ENCODE measurements at places on chromosomes 16 and 17. TPM values are rescaled to one million over a fixed set of nuclear protein-coding genes. Genes with fewer than 3 reads are reported as not detected.

The CSH1 gene
- not detected for total RNA-seq

The FBXW10B gene
- 1.3 TPM for total RNA-seq

The METRN gene
- 105 TPM for total RNA-seq

The NHLRC4 gene
- total RNA-seq: 0.05 TPM

The TBC1D3E gene
- not detected for total RNA-seq

The TCAP gene
- total RNA-seq: 10.1 TPM

The HOXB4 gene
- total RNA-seq: 4.8 TPM

The ARHGAP23 gene
- total RNA-seq: 68.6 TPM

The PRSS22 gene
- total RNA-seq: not detected

The DHRS7C gene
- total RNA-seq: not detected

The SLC12A3 gene
- not detected for total RNA-seq

The COPRS gene
- 108 TPM for total RNA-seq

The CDRT4 gene
- total RNA-seq: 3.4 TPM

The NPW gene
- total RNA-seq: 0.83 TPM

The KRTAP17-1 gene
- total RNA-seq: not detected

The PNMT gene
- total RNA-seq: 1.7 TPM

The WFIKKN2 gene
- 0.26 TPM for total RNA-seq

The ABCC12 gene
- total RNA-seq: 0.05 TPM

GRCh38 chr16:65476448-65476955, 354.6 kb upstream of the CDH11 start:
- DNase-seq: no peak

- no peak for DNase-seq
These were observed 3.3 kb downstream of the GAS2L2 start for GRCh38 chr17:35749560-35750412.

- DNase-seq: no peak
These were observed 774 bp downstream of the ENGASE start for GRCh38 chr17:79075446-79075750.

DNA sequence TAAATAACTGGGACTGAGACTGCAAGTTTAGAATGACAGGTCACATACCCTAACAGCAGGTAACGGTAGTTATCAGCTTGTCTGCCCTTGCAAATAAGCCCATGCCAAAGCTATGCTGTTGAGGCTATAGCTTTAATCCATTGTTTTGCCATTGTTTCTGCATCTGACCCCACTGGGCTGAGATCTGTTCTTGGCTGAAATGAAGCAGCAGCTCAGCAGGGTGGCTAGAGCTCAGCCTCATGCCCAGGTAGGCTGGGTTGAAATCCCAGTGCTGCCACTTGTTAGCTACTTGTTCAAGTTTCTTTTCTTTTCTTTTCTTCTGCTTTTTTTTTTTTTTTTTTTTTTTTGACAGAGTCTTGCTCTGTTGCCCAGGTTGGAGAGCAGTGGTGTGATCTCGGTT, 40.1 kb downstream of the NKD1 start:
- DNase-seq: no peak

GRCh38 chr17:345261-345660, 7.3 kb downstream of the RPH3AL start:
- no peak for DNase-seq

DNA sequence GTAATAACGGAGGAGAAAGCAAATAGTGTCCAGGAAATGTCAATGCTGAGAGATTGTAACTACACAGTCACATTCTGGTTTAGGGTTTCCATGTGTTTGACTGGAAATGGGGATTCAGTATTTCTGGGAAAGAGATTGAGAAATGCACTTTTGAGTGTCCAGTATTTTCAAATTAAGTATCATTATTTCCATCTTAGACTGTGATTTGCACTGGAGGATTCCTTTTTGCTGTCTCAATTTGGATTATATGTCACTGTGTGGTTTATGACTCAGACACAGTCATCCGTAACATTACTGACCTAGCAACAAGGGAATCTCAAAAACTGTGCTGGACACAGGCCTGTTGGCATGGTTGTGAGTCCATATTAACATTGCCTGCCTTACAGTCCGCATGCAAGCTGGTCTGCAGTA, 681.4 kb downstream of the CDH11 start:
- DNase-seq: peak; percentile 95

- peak; percentile 53 for DNase-seq
These were observed 18.1 kb downstream of the SOST start for GRCh38 chr17:43740541-43740940.

- no peak for DNase-seq
These were observed 378.7 kb upstream of the ZFHX3 start for GRCh38 chr16:73426433-73427160.

- no peak for DNase-seq
These were observed 524.1 kb downstream of the GRIN2A start for GRCh38 chr16:9658164-9658563.

- no peak for DNase-seq
These were observed 802 bp downstream of the SETD6 start for GRCh38 chr16:58515871-58516767.

DNA sequence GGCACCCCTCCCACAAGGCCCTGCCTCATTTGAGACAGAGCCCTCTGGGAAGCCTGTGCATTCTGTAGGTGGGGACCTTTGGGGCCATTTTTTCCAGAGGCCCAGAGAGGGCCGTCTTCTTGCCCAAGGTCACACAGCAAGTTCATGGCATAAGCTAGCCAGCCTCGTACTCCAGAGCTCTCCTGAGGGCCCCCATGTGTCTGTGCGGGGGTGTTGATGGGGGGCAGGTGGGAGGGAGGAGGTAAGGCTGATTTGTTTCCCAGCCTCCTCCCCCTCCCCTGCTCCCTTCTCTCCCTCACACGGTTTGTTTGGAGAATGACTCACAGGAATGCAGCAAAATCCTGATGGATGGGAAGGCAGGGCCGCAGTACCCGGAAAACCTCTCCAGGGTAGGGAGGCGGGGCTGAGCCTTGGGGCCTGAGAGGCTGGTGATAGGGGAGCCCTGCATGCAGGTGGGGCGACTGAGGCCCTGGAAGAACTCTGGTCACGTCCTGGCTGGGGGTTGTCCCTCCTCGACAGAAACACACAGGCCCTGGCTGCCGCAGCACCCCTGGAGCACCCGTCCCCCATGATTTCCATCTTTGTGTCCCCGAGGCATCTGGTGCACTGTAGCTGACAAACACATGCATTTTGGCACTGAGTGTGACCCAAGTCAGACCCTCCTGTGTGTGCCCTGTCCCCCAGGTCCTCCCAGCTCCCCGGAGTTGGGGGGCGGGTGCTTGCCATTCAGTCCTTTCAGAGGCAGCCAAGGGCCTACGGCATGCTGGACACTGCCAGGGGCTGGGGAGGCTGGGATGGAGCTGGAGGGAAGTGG, 29.7 kb downstream of the RAI1 start:
- DNase-seq: peak; percentile 79

GRCh38 chr17:46031920-46032319, 32.9 kb downstream of the STH start:
- no peak for DNase-seq

GRCh38 chr17:518047-518735, 165.6 kb upstream of the RPH3AL start:
- no peak for DNase-seq

- no peak for DNase-seq
These were observed 4.3 kb downstream of the CANT1 start for GRCh38 chr17:79005063-79005861.

Data from myocyte (in vitro differentiated cells).